ENCODE measurements at places on chromosomes 5 and 9. TPM values are rescaled to one million over a fixed set of nuclear protein-coding genes. Genes with fewer than 3 reads are reported as not detected.

The TCOF1 gene
- total RNA-seq, result 53.8 TPM

The CCDC180 gene
- total RNA-seq, result 12.1 TPM

The PCDH12 gene
- not detected for total RNA-seq

The CATSPER3 gene
- total RNA-seq, result 0.94 TPM

The FAT2 gene
- total RNA-seq, result not detected

Data from CD4-positive, alpha-beta memory T cell (primary cell).